Omental fat pad (tissue), 4 donors: ENCODE measurements at places on chromosomes 7 and 10. TPM values are rescaled to one million over a fixed set of nuclear protein-coding genes. Genes with fewer than 3 reads are reported as not detected.

GRCh38 chr10:122379537-122379936 lies 5.0 kb downstream of the PLEKHA1 start:
- DNase-seq = no peak

- DNase-seq = no peak
Measured at GRCh38 chr10:123746061-123746460, 79.9 kb downstream of the GPR26 start.

GRCh38 chr7:128014811-128015210 lies 16.4 kb downstream of the LRRC4 start:
- no peak for DNase-seq

DNA sequence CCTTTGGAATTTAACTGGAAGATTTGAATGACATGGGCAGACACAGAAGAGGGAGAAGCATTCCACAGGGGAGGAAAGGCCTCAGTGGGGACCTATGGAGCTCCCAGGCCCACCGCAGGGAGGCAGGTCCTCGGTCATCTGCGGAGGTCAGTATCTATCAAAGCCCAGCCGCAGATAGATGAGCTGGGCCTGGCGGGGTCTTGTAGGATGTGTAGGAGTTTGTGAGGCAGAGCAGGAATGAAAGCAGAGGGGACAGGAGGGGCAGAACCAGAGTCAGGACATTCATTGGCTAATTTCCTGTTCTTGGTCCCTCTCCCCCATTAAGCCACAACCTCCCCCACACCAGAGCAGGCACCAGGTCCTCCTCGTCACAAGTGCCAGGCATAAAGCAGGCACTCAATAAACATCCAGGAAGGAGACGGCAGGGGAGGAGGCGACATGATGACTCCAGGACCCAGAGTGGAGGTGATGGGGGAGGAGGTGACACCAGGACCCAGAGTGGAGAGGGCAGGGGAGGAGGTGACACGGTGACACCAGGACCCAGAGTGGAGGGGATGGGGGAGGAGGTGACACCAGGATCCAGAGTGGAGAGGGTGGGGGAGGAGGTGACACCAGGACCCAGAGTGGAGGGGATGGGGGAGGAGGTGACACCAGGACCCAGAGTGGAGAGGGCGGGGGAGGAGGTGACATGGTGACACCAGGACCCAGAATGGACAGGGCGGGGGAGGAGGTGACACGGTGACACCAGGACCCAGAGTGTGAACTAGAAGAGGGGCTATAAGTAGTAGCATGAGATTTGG lies 83.7 kb upstream of the PDGFA start:
- no peak for DNase-seq

- DNase-seq = no peak
Measured at GRCh38 chr10:62850646-62851045, 34.5 kb upstream of the EGR2 start.

DNA sequence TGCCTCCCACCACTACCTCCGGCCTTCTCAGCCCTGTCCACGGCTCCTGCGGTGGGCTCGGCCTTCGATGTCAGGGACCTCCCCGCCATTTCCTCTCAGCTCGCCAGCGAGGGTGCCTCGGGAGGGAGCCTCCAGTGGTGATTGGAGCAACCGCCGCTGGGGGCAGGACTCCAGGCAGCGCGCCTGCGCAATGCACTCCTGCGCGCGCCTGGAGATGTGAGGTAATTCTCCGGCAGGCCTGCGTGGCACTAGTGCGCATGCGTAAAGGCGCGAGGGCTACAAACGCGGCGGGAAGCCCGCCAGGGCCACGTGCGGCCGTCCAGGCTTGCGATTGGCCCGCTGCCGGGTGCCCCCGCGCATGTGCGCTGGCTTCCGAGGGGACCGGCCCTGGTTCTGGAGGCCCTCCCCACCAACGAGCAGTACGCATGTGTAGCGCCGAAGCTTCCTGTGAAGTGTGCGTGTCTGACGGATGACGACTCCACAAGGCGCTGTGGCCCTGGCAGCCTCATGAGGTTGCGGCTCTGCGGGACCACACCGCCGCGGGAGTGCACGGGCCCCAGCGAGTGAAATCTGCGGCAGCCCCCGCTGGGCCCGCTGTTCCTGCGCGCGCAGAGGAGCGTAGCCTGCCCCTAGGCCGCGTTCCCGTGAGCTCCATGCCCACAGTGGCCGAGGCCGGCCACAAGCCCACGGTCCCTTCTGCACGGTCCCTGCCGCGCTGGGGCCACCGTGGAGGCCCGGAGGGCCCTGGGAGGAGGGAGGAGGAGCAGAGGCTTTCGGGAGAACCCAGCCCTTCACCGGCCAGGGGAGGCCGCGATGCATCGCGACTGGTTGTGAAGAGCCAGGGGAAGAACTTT lies at the start of gene SYCE1:
Gene SYCE1 (minus strand): TSS at position 143 of the 854 bp plus-strand sequence. CDS start 54 bp downstream, at position 89.
- DNase-seq = no peak

DNA sequence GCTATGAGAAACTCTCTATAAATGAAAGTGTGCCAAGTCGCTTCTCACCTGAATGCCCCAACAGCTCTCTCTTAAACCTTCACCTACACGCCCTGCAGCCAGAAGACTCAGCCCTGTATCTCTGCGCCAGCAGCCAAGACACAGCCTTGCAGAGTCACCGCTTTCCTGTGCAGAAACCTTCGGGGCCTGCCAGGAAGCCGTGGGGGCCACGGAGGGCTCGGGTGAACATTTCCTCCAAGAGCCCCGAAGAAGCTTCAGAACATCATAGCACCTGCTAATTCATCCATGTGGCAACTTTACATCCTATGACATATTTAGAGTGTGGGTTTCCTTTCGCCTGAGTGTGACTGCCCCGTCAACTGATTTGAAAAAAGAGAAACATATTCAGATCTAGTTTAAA lies 55.7 kb upstream of the PRSS58 start:
- no peak for DNase-seq

DNA sequence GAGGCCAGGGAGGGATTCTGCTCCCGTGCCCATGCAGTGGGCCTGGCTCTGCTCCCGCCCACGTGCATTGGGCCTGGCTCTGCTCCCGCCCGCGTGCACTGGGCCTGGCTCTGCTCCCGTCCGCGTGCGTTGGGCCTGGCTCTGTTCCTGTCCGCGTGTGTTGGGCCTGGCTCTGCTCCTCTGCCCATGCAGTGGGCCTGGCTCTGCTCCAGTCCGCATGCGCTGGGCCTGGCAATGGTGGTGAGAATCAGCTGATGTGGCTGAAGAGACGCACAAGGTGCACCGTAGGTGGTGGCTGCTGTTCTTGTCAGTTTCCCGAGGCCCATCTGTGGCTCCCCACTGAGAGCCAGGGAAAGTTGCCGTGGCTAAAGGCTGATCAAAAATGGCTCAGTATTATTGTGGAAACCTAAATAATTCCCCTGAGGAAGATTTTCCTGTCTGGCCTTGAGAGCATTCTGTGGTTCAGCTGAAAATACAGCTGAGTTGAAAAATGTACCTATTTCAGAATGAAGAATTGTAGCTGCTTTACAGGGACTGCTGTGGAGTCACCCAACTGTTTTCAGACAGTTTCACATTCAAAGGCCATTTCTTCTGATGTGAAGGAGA lies 572.4 kb downstream of the GLRX3 start:
- DNase-seq = no peak

GRCh38 chr7:96837593-96837992 lies 127.9 kb upstream of the SEM1 start:
- DNase-seq = no peak

- DNase-seq = no peak
Measured at GRCh38 chr10:32516567-32517495, 70.9 kb downstream of the CCDC7 start.

GRCh38 chr7:107938456-107939250 lies 47.7 kb downstream of the DLD start:
- no peak for DNase-seq

- no peak for DNase-seq
Measured at GRCh38 chr7:116317907-116318306, 107.6 kb downstream of the TES start.

Gene MLXIPL
- 37.3 TPM for total RNA-seq

Gene GDF2
- total RNA-seq = not detected

Gene CFAP46
- 0.24 TPM for total RNA-seq
